Activated CD4-positive, alpha-beta T cell treated with anti-CD3 and anti-CD28 coated beads for 24 hours (primary cell): ENCODE measurements at places on chromosomes 1 and 21.
A peak's percentile ranks its signal among the peaks of the same experiment; 100 is the strongest.

GRCh38 chr1:112496290-112496689 is 12.5 kb upstream of the WNT2B start:
- DNase-seq: no peak

DNA sequence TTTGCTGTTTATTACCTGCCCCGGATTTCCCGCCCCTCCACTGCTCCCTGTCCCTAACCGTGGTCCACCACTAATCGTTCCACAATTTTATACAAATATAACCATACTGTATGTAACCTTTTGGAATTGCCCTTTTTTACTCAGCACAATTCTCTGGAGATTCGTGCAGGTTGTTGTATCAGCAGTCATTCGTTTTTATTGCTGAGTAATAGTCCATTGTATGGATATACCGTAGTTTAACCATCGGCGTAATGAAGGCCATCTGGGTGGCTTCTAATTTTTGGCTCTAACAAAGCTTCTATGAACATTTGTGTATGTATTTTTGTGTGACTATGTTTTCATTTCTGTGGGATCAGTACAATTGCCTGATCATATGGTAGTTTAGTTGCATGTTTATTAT is 50.0 kb downstream of the UCK2 start:
- no peak for DNase-seq

DNA sequence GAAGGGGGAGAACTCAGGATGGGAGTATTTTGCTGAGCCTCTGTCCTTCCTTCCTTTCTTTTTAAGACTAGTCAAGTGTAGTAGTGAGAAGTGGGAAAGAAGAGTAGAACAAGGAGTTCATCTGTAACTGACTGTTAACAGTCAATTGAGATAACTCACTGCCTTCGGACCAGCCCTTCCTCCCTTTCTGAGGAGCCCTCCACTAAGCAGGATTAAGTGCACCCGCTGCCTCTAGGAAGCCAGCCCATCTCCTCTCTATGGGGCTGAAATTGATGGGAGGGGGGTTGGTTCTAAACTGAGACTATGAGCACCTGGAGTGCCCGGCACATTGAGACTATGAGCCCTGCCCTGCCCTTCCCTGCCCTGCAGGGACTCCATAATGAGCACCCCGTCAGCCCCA is 72.7 kb upstream of the TINAGL1 start:
- no peak for DNase-seq

DNA sequence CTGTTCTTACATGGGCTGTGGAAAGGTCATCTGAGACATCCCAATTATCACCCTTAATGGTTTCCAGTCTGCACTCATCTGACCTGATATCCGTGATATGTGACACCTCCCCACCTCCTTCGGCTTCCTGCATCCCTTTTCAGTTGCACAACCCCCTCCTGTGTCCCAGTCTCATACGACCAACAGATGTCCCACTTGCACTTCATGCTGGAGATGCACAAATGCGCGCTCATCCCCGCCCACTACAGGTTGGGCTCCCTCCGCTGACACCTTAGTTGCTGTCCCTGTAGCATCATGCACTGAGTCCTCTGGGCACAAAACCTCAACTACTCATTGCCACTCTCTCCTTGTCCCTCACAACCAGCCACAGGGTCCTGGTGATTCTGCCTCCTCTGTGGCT is 94.4 kb downstream of the MIS18A start:
- DNase-seq: no peak

DNA sequence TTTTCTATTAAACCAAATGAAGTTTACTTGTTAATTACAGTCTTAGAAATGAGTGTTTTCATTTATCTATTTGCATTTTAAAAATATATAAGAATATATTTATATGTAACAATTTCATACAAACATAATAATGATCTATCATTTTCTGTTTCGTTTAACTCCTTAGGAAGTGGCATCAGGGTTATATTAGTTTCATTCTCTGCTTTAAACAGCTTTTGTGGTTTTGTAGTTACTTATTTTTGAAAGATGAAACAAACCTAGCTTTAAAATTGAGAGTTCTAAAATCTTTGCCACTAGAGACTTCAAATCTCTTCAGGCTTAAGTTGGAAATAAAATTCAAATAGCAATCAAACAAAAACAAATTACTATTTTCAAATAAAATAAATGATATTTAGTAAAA is 2110.6 kb downstream of the MRPL39 start:
- no peak for DNase-seq

GRCh38 chr1:6891781-6892579 is 106.7 kb downstream of the CAMTA1 start:
- no peak for DNase-seq

DNA sequence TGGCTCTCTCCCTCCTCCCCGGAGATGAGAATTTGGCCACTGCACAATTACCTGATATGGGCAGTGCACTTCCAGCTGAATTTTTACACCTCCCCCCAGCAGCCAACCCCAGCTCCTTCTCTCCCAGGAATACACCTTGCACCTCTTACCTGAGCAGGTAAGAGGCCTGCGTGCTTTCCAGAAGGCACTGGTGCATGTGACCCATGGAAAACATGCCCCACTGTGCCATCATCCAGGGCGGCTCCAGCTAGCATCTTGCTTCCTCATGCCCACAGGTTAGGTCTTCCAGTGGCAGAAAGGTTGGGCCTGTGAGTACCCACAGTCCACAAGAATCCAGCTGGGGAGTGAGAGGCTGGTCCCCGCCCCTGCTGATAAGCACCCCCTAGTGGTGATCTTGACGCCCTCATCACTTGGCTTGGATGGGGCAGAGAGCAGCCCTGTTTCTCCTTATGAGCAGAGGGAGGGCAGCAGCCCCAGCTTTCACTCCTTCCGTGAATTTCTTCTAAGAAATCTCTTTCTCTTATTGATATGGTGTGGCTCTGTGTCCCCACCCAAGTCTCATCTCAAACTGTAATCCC is 57.8 kb downstream of the EDARADD start:
- peak; percentile 19 for DNase-seq

- no peak for DNase-seq
Observed at GRCh38 chr1:152486400-152487006, 24.1 kb upstream of the LCE5A start.

DNA sequence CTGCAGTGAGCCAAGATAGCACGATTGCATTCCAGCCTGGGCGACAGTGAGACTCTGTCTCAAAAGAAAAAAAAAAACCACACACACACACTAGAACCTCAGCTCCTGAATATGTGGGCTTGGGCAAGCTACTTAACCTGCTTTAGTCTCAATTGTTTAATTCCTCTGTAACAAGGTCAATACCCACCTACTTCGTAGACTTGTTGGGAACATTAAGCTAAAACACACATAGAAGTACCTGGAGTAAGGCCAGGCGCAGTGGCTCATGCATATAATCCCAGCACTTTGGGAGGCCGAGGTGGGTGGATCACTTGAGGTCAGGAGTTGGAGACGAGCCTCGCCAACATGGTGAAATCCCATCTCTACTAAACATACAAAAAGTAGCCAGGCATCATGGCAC is 77.1 kb downstream of the CLSTN1 start:
- DNase-seq: no peak

DNA sequence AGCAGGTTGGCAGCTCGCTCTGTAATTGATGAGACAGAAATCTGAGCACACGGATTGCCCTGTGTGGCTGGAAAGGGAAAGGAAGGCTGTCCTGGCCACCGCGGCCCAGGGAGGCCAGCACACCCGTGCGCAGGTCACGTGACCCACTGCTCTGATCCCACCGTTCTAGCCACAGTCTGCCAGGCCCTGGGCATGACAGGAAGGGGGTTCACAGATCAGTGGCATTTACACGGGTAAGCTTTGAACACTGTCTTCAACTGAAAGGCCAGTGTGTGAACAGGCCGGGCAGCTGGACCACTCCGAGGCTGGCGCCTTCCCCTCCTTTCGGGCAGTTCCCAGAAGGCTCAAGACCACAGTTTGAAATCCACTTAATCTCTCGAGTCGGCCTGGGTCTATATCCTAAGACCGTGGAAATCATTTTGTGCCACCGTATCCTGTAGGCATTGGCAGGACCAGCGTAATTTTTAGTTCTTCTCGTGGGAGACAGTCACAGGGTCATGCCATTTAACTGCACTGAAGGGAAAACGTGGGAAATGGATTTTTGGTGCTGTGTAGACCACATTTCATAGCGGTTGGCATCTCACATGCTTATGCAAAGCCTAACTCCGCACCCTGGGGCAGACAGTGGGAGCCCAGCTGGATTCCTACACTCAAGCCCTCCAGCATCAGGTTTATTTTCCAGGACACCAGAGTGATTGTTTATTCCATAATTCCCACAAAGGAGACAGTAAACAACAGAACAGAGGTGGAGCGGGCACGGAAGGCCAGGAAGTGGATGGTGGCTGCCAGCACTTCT is 3.1 kb upstream of the ADARB1 start:
- DNase-seq: no peak

GRCh38 chr1:155940993-155941844 is at the start of gene RXFP4:
RXFP4 (plus strand) TSS chr1:155941638; CDS start chr1:155941710, 72 bp downstream.
- no peak for DNase-seq

DNA sequence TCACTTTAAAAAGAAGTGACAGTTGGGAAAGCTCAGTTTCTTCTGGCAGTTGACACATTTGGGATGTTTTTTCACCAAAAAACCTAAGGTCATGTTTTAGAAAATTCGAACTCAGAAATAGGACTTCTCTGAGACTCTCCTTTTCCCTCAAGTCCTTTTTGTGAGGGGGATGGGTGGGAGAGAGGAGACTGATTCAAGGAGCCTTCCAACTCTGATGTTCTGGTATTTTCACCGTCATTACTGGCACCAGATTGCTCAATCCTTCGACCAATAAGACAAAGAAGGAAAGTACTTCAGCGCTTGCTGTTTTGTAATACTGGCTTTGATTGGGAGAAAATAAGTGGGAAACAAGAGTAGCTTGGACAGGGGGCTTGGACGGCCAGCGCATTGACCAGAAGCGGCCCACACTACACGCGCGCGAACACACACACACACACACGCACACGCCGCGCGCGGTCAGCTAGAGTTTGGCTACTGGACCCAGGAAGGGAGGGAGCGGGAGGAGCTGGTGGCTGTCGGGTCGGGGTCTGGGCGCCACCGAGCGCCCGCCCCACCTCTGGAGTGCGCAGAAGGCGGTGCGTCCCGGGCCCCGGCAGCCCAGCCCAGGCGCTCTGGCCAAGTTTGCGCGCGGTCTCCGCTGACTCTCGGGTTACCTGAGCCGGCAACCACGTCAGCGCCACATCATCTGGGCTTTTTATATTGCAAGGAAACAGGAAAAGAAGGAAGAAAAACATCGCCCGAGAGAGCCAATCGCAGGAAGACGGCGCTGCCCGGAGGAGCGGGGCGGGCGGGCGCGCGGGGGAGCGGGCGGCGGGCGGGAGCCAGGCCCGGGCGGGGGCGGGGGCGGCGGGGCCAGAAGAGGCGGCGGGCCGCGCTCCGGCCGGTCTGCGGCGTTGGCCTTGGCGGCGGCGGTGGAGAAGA is at the start of gene KCNK1:
Gene KCNK1 (plus strand): TSS at position 855 of the 921 bp plus-strand sequence. CDS start 66 bp downstream, at position 921.
- DNase-seq: no peak

DNA sequence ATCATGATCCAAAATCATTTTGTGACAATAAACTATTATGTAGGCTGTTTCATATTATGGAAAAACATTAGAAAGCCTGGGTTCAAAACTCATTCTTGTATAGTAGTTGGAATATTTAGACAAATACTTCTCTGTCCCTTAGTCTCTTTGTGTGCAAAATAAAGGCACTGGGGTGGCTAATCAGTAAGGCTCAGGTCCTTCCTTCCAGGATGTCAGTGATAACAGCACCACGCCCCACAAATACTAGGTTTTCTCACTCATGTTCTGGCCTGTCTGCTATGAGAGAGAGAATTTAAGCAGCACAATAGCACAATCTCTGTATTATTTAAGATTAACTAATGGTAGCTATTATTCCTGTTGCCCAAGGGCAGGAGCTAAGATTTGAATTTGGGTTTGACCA is 458.3 kb upstream of the BEND5 start:
- no peak for DNase-seq

DNA sequence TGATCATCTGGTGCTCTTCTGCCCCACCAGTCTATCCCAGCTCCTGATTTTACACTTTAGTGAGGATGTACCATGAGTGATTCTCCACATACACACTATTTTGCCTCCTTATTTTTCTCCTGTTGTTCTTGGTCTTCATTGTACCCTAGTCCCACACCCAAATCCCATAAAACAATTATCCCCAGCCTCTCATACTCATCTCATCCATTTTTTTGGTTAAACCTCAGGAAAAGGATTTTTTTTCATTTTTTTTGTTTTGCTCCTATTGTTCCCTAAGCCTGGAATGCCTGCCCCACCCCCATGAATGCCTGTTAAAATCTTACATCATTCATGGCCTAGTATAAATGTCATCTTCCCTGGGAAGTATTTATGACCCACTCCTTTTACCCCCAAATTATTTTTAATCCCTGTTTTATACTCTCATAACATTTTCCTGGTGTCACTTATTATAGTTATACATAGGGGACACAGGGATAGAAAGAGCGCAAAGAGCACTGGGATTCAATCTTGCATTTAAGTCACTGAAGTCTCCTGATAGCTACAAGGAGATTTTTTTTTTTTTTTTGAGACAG is 4.9 kb upstream of the LINGO4 start:
- no peak for DNase-seq

DNA sequence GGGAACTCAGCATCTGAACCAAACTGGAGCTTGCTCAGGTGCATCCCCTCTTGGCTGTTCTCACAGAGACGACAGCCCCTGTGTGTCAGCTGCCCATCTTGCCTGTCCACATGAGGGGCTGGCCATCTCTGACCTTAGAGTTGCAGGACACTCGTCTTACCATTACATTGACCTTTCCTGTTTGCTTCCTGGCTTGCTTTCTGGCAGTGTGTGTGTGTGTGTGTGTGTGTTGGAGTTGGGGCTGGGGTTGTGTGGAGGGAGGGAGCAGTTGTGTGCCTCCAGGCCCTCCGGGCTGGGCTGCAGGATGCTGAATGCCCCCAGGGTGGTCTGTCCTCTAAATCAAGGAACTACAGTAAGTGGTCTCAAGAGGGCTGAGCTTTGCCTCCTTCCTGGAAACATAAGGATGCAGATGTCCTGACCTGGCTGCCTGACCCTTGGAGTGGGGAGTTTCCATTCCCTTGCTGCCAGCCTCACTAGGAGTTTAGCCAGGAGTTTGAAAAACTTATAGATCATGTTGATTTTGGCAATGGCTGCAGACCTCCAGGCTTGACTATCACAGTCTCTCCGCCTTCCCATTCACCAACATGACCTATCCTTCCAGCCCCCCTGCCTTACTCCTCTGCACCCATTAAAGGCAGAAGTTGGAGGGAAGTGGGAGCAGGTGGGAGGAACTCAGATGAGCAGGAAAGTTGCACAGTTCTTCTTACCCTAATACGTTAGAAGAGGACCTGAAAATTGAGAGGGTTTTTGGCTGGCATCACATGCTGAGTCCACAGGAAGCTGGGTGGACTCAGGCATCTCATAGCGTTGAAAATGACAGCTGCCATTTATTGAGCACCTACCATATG is 19.0 kb downstream of the RASSF5 start:
- no peak for DNase-seq

DNA sequence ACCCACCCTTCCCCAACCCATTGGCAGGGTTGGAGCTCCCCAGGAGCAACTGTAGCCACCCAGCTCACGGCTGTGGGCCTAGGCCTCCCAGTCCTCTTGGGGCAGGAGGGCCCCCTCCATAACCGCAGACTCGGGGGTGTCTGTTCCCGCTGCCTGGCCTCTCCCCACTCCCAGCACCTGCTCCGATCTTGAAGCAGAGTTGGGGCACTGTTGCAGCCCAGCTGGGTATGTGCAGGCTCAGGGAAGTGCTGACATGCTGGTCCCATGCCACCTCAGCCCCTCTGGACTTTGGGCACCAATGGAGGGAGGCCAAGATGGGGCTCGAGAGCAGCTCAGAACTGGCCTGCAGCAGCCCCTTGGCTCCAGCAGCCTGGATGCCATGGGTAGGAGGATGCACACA is 54.8 kb upstream of the KRTAP11-1 start:
- no peak for DNase-seq

GRCh38 chr1:13967707-13968106 is 267.7 kb downstream of the PRDM2 start:
- DNase-seq: no peak

- no peak for DNase-seq
Observed at GRCh38 chr1:37807220-37807554, 403 bp upstream of the C1orf122 start.
